Fibroblast of skin of left quadriceps (primary cell): ENCODE measurements at places on chromosomes 13 and 19.

DNA sequence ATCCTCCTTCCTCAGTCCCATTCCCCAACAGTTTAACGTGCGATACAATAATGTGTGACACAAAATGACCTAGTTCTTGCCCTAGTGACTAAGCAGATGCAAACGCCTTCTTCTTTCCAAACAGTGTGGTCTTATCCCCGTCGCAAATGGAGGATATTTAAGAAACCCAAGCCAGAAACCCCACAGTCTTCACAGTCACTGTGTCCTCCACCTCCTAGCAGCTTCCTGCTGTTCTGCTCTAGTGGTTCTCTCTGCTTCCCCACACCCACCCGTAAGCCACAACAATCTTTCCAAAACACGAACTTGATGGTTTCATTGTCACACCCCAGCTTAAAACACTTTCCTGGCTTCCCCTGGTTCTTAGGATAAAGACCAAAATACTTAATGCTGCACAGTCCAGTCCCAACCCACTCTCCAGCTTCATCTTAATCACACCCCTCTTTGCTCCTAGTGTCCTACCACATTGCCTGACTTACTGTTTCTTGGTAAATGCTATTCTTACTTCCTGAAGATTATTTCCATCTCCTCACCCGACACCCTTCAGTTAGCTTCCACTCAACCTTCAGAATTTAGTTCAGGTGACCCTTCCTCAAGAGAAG lies 32.3 kb downstream of the ITM2B start:
- DNase-seq: no peak

- DNase-seq: no peak
Measured at GRCh38 chr13:84443463-84443862, 561.2 kb upstream of the SLITRK1 start.

DNA sequence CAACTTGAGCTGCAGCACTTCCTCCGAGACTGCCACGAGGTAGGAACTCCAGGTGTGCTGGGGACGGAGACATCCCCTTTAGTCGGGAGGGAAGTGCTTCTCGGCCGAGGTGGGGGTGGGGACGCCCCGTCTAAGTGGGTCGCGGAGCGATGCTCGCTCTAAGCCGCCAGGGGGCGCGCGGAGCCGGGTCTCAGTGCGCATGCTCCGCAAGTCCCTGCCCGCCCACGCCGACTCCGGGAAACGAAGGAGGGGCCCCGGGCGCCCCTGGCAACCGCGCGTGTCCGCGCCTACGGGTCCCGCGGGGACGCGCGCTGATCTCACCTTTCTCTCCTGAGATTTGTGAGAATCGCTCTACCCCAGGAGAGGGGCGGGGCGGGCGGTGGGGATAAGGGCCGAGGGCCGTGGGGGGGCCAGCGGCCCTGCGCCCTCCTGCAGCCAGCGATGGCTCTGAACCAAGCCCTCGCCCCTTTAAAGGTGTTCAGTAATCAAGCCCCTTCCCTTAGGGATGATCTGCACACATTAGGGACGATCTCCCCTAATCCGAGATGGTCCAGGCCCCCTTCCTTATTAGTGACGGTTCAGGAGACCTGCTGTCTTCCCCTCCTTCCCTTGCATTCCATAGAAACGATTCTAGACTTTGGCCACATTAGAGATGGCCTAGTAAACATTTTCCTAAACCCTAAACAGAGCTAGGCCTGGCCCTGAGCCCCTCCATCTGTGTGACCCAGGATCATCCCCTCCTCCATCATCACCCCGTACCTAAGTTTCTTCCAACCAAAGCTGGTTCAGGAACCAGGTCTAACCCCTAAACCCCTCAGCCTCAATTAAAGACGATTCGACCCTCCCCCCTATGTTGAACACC lies 47.3 kb upstream of the SHKBP1 start:
- DNase-seq: peak; percentile 42

DNA sequence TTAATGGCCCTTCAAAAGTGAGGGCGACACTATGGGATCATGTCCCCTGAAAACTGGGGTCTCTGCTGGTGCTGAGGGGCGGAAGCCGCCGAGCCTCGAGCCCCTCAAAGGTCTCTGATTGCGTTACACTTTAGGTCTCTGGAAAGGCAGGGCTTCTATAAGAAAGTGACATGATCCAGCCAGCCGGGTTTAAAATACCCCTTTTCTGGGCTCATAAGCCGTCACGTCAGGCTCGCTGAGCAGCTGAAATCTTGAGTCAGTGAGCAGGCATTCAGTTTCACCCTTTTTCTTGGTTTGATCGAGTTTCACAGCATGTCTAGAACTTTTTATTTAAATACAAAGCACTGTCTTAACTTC lies 600 bp upstream of the HMGB1 start:
- no peak for DNase-seq

- peak; percentile 97 for DNase-seq
Measured at GRCh38 chr19:47663911-47664771, 49.1 kb upstream of the EHD2 start.

DNA sequence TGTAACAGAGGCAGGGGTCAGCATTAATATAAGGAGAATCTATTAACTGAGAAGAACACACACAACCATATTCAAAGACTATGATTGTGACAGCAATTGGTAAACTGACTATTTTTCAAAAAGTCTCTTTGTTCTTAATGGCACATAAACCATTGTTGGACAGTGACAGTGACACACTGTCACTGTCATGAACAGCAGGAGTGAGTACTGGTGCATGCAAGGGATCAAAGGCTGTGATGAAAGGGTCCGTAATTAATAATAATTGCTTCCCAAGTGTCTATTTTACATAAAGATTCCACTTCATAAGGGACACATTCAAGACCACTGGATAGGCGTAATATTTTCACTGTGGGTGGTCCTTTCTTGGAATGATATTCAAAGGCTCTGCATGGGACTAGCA lies 50.7 kb downstream of the LHFPL6 start:
- no peak for DNase-seq

GRCh38 chr13:31012655-31013024 lies 80.2 kb downstream of the TEX26 start:
- DNase-seq: peak; percentile 17

DNA sequence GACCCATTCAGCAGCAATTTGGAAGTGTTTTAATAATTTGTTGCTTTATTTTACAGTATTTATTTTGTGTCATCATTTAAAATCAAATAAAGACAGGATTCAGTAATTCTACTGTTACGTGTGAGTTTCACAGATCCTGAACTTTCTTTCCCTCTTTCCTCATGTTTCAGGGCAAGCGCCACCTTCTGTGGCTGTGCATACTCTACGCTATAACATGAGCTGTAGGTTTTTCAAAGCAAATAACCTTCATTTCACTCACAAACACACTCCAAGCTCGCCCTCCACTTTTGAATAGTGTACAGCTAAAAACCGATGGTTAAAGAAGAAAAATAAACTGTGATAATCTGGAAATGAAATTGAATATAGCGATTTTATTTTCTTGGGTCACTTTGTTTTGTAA lies 753.3 kb downstream of the OLFM4 start:
- DNase-seq: no peak

GRCh38 chr19:46728693-46729339 lies 11.9 kb upstream of the PRKD2 start:
- DNase-seq: peak; percentile 9

- no peak for DNase-seq
Measured at GRCh38 chr19:2699413-2700140, 2.9 kb downstream of the GNG7 start.

GRCh38 chr13:47774671-47774994 lies 226.4 kb downstream of the SUCLA2 start:
- DNase-seq: no peak

DNA sequence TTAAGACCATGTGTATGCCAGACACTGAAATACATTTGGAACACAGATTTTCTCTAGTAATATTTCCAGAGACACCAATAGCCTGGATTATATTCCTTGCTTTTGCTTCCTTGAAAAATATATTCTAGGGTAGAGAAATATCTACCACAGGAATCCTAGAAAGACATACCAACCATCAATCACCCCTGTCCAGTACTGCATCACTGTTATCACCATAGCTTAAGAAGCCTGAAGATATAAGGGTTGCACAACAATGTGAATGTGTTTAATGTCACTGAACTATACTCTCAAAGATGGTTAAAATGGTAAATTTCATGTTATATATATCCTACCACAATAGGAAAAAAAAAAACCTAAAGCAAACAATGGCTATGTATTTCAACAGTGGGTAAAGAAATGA lies 163.6 kb downstream of the DIAPH3 start:
- DNase-seq: peak; percentile 34

GRCh38 chr13:30810261-30810701 lies 74.9 kb downstream of the ALOX5AP start:
- DNase-seq: no peak

- no peak for DNase-seq
Measured at GRCh38 chr13:24742294-24742693, 21.7 kb upstream of the RNF17 start.

DNA sequence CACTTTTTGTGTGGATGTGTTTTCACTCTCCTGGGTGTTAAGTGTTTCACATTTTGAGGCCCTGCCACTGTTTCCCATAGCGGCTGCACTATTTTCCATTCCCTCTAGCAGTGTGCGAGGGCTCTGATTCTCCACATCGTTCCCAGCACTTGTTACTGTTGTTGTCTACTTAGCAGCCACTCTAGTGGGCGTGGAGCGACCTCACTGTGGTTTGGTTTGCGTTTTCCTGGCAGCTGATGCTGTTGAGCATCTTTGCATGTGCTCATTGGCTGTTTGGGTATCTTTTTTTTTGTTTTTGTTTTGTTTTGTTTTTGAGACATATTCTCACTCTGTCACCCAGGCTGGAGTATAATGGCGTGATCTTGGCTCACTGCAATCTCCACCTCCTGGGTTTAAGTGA lies 14.4 kb downstream of the NAXD start:
- DNase-seq: no peak

DNA sequence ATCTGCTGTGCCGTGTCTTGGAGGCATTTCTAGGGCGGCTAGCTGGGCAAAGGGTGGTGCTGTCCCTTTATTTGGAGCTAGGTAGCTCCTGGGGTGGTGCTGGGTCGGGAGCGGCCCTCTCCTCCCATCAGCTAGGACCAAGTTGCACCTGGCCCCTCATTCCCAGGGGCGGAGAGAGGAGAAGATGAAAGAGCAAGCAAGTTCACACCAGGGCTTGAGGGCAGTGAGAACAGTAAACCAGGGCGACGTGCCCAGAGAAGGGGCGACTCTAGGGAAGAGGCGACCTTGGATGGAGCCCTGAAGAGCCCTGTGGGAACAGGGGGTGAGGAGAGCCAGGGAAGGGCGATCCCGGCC lies 17.0 kb upstream of the KCNN1 start:
- no peak for DNase-seq
